ENCODE measurements at places on chromosomes 3 and 15.

DNA sequence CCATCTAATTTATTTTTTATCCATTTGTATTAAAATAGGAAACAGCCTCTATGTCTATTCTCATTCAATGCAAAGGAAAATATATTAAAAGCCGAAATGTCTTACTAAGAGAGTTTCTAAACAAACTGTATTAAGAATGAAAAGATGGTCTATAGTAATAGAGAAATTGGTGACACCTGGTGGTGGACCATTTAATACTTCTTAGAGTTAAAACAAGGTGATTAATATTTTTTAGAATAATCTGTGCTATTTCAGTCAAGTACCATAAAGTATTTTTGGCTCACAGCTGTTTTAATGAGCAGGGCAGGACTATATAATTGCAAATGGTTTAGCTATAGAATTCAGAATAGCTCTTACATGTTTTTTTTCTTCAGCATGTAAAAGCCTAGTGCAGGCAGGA is 55.7 kb downstream of the SYNPR start:
- no peak for DNase-seq

- DNase-seq: peak; percentile 77
Observed at GRCh38 chr15:65212097-65212496, 824 bp upstream of the CILP start.

DNA sequence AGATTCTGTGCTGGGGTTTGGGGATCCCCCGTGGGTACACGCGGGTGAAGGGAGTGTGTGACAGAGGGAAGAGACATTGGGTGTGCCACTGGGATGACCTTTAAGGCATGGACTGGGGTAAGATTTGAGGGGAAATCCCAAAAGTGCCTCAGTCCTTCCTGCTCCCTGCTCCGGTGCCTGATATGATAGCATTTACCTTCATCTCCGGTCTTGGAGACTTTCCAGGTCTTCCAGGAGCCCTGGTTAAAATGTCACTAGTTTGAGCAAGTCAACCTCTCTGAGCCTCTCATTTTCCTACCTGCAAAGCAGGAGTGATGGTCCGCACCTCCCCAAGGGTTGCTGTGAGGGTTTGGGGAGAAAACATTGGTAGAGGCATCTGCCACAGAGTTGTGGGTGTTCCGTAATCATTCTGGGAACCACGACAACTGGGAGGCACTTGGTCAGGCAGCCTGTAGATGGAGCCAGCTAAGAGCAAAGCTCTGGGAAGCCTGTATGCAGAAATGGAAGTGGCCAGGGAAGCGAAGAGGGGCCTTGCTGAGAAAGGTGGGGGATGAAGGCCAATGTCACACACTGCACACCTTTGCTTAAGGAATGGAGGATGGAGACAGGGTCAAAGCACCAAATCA is 33.9 kb upstream of the KIF23 start:
- DNase-seq: peak; percentile 26

GRCh38 chr15:101255615-101256241 is 3.9 kb upstream of the CHSY1 start:
- DNase-seq: peak; percentile 37

DNA sequence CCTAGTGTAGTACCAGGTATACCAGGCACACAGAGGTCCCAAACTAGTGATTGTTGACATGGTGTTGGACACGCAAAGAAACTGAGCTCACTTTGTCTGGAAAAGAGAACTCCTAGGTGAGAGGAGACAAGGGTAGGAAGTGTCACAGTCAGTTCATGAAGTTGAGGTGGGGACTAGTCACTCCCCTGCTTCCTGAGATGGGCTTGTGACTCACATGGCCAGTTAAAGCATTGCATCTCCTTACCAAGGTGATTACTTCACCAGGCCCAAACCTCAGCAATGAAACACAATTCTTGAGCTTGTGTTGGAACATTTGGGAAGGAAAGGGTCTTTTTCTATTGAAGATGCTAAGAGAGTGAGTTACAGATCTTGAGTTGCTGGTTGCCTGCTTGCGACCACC is 49.2 kb upstream of the RAD18 start:
- DNase-seq: no peak

- DNase-seq: no peak
Observed at GRCh38 chr3:148079370-148079769, 618.3 kb upstream of the AGTR1 start.

GRCh38 chr3:7518456-7518855 is 657.5 kb downstream of the GRM7 start:
- DNase-seq: no peak

DNA sequence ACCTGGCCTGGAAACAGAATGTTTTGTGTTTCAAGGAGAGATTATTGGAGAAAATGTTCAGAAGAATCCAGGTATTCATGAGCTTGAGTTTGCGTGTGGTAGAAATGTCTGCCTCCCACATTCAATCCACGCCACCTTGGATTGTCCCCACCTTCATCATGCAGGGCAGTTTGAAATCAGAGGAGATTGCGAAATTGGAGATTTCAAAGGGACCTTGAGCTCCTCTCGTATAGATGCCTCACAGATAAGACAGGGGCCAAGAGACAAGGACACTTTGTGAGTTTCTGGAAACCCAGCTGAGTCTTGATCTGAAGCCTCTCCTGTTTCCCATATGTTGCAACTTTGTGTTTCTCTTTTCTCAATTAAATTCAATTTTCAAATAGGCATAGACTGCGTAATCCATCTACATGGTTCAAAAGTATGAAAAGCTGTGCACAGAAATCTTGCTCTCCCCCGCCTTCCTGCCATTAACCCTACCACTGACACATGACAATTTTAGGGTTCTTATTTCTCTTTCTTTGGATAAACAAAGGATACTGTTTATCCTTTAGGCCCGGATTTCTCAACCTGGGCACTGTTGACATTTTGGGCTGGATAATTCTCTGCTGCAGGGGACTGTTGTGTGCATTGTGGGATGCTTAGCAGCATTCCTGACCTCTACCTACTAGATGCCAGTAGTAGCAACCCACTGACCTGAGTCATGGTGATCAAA is 53.8 kb downstream of the CMTM8 start:
- DNase-seq: no peak

- DNase-seq: no peak
Observed at GRCh38 chr3:186187401-186188275, 78.7 kb upstream of the ETV5 start.

DNA sequence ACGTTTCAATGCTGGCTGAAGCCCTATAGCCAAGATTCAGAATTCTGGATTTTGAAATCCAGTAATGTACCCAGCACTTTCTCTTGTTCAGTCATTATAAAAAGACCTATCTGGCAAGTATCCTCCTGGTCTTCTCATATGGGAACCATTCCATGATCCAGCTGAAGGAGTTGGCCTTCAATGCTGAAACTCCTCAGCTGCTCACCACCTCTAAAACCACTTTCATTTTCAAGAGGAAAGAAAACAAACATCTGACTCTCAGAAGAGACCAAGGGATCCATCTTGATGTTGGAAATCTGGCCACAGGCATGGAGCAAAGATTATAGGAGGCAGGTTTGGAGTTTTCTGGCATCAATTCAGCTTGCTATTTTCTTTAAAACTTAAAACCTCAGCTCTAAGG is 235.4 kb downstream of the FMN1 start:
- no peak for DNase-seq

DNA sequence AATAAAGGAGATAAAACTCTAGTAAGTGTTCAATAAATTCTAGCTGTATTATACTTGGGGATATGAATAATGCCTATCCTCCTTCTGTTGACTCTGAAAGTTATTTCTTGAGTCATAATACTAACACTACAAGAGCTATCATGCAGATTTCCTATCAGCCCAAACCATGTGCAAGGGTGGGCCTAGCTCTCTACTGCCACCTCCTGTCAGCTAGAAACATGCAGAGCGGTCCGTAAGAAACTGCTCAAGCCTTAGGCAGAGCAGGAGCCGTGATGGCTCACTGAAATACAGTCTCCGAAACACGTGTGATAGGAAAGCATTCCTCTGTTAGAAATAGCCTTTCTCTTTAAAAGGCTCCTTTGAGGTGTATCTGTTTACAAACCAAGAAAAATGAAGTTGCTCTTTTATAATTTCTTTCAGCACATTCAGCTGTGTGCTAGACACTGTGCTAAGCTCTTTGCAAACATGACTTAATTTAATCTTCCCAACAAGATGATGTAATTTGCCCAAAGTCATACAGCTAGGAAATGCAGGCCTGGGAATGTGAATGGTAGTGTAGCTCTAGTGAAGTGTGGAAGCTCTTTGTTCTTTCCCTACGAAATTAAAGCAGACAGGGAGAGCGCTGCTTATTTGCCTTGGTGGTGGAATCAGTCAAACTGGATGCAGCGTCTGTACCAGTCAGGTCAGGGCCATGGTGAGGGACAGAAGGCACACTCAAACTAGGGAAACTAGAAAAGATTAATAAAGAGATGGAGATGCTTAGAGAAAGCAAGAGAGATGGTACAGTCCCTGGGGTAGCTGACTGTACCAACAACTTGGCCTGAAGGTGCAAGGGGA is 43.1 kb downstream of the MTHFS start:
- peak; percentile 85 for DNase-seq

Measured in KBM-7 (cell line).